ENCODE measurements at places on chromosomes 2 and 18. TPM values are rescaled to one million over a fixed set of nuclear protein-coding genes. Genes with fewer than 3 reads are reported as not detected.

Gene TSHZ1
- 4.8 TPM for total RNA-seq

- no peak for DNase-seq
These were observed 380.2 kb downstream of the LNPK start for GRCh38 chr2:175621821-175622220.

- peak; percentile 7 for DNase-seq
These were observed 352.5 kb upstream of the ZNF521 start for GRCh38 chr18:25704494-25704893.

DNA sequence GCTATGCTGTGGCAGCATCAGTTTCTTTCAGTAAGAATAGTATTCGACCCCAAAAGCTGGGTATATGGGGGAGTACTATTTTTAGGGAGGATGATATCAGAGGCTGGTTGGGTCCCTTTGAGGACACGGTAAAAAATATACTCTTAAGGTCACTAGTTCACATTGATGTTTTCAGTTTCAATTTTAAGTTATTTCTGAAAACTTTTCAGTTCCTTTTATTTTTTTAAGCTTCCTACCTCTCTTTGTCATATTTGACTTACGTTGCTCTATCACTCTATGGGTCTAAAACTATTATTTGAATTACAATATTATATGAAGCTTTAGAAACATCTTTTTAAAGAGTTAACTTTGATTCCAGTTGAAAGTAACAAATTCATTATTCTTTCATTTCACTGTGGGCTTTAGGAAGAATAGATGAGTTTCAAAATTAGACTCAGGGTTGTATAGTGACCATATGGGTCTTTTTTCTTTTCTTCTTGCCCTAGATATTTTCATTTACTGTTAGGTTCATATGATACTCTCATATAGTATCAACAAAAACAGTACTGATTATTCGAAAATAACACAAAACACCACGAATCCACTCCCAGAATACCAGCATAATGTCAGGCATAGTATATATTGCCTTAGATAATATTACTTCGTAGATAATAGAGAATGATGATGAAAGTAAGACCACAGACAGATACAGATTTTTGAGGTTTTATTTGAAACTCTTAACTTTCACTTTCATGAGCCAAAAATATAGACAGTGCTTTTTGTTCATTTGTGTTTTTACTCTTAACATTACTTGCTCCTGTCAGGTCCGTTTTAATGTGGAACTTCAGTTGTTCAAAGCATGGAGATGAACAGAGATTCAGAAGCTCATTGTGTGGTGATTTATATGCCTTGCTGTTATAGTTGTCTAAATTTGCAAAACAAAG lies 9.8 kb downstream of the RMDN2 start:
- DNase-seq = no peak

GRCh38 chr2:12587729-12588522 lies 128.8 kb upstream of the TRIB2 start:
- DNase-seq = peak; percentile 40

DNA sequence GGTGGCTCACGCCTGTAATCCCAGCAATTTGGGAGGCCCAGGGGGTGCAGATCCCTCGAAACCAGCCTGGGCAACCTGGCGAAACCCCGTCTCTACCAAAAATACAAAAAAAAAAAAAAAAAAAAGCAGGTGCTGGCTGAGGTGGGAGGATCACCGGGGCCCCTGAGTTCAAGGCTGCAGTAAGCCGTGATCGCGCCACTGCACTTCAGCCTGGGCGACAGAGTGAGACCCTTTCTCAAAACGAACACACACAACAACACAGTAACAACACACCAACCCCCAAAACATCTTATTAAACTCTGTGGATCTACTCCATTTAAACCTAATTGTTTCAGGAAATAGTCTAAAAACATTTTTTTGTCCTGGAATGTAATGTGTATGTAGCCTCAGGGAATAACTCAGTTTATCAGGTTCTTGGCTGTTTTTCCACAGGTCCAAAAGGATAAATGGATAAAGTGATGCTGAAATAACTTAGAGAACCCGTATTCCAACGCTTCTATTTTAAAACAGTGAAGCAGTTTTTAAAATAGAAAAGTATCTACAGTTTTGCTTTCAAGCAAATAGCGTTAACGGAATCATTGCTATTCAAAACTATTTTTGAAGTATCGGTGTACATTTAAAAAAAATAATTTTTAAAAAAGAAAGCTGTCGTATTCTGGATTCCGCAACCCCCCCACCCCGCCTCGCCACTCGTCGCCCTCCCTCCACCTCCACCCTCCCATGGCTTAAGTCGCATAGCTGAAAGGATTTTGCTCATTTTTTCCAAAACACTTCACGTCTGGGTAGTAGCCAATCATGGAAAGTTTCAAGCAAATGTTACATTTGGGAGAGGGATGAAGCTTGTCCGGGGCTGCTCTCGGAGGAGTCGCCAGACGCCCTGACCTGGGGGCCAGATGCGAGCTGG lies 895 bp upstream of the GLS start:
- DNase-seq = peak; percentile 15

DNA sequence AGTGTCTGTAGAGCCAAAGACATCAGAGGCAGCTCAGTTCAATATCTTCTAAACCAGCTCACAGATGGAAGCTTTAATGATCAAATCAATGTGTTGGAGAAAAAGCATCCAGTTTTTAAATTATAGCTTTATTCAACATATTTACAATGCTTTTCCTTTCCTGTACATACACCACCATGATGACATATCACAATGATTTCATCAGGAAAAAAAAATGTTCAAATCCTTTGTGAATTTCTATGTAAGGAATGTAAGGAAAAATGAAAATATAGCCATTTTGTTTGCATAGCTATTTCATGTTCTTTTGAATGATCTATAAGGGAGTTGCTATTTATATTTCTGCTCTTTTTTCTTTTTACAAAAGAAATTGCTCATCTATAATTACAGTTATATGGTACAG lies 134.7 kb upstream of the CDH20 start:
- DNase-seq = no peak

DNA sequence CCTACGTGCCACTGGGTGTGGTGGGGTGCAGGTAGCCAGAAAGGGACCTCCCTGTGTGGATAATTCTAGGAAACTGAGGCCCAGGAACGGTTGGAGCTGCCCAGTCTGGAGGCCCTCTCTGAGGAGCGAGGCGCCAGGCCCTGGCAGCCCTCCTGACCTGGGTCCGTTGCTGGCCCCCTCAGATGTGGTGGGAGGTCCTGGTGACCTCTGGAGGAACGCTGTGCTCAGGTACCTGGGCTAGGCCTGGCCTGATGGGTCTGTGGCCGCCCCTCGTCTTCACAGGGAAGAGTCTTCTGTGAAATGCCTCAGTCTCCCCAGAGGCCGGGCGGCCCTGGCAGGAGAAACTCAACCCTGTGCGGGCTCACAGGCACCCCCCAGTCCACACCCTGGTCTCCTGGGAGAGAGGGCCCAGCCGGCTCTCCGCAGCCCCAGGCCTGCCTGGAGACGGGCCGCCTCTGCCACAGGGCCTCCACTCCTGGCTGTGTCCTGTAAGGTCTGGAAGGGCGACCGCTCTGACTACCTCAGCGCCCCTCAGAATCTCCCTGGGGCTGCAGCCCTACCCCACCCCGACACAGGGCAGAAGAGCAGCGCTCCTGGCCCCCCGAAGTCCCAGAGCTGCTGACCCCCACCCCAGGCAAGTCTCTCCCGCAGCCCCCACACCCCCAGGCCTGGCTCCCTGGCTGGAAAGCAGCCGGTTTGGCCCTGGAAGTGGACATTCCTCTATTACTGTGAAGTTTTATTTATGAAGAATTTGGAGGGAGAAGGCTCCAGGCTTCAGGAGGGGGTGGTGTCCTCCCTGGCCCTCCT lies 3.7 kb downstream of the B3GNT7 start:
- DNase-seq = no peak

- DNase-seq = no peak
These were observed 94.0 kb downstream of the AQP4 start for GRCh38 chr18:26771524-26771923.

GRCh38 chr2:180664507-180664906 lies 315.9 kb upstream of the UBE2E3 start:
- DNase-seq = no peak

Gene LCLAT1
- total RNA-seq = 16.5 TPM

Gene RTP5
- not detected for total RNA-seq

DNA sequence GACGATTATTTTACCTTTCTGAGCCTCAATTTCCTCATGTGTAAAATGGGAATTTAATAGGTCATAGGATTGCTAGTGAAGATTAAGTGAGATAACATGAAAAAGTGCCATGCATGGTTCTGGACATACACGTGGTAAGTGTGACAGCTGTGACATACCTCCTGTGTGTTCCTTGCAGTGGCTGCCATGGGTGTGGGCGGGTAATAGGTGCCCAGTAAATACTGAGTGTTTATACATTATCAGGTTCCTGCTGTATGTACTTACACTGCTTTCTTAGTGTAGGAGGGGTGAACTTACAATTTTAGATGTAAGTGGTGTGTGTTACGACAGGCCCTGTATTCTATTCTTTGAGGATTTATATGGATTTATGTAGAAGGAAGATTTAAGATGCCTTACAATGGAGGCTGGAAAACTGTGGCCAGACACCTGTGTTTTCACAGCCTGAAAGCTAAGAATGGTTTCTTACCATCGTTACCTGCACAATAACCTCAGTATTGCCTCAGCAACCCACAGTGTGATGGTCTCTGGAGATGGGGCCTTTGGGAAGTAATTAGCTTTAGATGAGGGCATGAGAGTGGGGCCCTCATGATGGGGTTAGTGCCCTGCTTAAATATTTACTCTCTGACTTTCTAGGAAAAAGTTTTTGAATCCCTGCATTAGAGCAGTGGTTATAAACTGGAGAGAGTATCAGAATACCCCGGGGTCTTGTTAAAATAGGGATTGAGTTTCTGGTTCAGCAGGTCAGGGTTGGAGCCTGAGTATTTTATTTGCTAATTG lies 78.1 kb downstream of the ASAP2 start:
- DNase-seq = no peak

- no peak for DNase-seq
These were observed 1.4 kb downstream of the ALMS1 start for GRCh38 chr2:73386894-73387636.

DNA sequence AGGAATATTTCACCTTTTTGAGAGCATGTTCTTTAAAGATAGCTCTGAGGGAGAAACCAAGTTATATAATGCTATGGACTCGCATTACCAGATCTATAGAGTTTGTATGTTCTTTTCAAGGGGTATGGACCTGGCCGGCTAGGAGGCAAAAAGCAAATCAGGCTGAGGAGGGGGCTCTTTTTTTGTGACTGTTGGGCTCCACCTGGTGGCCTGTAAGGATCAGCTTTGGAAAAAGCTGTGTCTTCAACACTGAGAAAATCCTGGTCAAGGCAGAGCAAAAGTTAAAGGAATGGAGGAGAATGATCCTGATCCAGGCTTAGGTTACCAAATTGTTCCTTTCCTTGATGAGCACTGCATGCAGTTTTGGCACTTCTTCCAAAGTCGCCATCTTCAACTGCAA lies 180.5 kb downstream of the DIS3L2 start:
- DNase-seq = no peak

GRCh38 chr18:57249179-57249578 lies 102.3 kb downstream of the BOD1L2 start:
- DNase-seq = no peak

- DNase-seq = no peak
These were observed 56.3 kb downstream of the FOXI3 start for GRCh38 chr2:88396209-88396608.

GRCh38 chr18:475202-476031 lies 25.1 kb downstream of the COLEC12 start:
- peak; percentile 71 for DNase-seq

- peak; percentile 91 for DNase-seq
These were observed 154.0 kb downstream of the PMAIP1 start for GRCh38 chr18:60053747-60054304.

GRCh38 chr2:138356178-138356577 lies 145.4 kb upstream of the SPOPL start:
- peak; percentile 38 for DNase-seq

GRCh38 chr2:132978840-132979239 lies 308.8 kb upstream of the LYPD1 start:
- no peak for DNase-seq

DNA sequence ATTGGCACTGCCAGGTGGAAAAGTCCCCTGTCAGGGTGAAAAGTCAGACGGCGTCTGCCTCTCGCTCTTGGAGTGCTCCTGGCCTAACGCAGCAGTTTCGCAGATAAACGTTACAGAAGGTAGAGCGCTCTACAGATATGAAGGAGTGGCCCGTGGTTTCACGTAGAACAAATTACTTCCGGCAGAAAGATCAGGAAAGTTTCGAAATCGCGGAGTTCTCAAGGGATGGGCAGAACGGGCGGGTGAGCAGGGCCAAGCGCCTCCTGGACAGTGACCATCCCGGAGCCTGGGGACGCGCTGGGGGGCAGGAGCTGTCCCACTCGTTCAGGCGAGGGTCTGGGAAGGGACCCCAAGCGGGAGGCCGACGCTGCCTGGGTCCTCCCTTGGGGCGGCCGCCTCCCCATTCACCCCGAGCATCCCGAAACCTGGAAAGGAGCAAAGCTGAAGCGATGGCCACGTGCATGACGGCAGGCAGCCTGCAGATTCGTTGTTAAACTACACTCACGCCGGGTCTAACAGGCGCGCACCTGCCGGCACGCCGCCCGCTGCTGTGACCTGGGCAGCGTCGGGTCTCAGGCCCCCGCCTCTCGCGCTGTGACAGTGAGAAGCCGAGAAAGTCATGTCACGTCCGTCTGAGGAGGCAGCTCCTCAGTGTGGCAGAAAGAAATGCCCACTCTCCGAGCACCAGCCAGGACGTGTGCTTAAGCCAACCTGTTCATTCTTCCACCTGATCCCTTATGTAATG lies 122.9 kb upstream of the SALL3 start:
- no peak for DNase-seq

- peak; percentile 41 for DNase-seq
These were observed 97.0 kb upstream of the SMAD2 start for GRCh38 chr18:48027401-48027963.

DNA sequence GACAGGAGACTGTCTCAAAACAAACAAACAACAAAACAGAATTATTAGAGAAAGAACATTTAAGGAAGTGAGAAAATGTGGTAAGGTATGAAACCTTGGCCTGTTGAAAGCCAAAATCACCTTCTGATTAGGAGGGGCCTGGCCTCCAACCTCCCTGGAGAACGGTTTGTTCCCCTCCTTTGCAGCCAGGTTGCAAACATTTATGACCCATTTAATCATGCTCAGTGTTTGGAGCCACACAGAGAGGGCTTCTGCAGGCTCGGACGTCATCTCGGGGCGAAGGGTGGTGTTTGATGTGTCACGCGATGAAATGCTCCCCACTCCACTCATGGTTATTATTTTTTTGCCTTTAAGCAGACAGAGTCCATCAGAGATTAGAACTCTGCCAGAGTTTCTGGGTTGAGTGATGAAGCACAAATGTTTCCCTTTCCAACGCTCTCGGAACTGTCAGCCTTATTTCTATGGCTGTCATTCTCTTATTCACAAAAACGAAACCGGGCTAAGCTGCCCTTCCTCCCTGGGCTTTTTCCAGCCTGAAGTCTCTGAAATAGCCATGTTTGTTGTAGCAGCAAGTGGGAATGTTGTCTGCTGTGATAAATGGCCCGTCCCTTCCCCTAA lies 33.6 kb upstream of the ROCK2 start:
- DNase-seq = no peak

GRCh38 chr18:78697446-78697845 lies 282.2 kb upstream of the SALL3 start:
- DNase-seq = no peak

DNA sequence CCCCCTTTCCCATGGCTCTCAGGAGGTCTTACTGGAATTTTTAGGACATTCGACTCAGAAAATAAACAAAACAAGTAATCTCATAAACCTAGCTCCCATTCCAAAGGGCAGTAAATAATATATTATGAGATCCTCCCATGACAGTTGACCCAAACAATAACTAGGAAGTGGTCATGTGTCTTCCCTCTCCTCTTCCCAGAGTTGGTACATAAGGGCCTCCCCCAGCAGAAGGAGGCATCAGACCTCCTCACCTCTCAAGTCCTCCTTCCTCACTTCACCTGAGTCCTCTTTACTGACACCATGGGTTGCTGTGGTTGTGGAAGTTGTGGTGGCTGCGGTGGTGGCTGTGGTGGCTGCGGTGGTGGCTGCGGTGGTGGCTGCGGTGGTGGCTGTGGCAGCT lies at the start of gene SCYGR7:
Gene SCYGR7, plus strand, starts transcription at position 301 of the 400 bp plus-strand sequence. Its CDS starts 0 bp downstream, at position 301.
- DNase-seq = no peak
